ENCODE measurements at places on chromosomes 5 and 9.

GRCh38 chr9:70412832-70413463 lies 1.5 kb downstream of the KLF9 start:
- peak; percentile 76 for DNase-seq

DNA sequence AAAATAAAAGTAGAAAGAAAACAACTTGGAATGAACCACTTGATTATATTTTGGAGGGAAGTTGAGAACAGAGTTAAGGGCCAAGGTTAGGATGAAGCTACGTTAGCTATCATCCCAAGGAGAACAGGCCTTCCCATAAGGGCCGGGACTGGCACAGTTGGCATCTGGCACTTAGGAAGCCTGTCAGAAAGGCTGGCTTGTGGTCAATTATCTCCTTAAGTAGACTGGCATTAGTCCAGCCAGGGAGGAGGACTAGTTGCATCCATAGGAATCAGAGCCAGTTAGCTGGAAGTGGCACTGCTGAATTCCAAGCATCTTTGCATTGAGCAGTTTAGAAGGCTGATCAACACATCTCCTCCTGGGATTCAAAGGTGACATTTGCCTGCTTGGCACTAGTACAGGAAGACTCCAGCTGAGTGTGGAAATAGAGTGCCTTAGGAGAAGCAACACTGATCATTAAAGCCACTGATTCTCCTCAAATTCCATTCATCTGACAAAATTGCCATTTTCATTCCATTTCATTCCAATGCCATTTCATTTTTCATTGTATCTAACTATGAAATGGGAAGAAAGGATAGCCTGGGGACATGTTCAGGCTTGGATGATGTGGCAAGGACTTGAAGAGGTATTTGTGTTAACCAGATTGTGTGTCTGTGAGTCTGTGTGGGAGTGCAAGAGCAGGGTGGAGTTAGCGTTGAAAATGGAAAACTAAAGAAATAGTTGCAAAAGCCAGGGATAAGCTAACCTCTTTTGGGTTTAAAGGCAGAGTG lies 5.5 kb downstream of the FOXB2 start:
- DNase-seq = peak; percentile 30

- no peak for DNase-seq
These were observed 18.6 kb downstream of the MLLT3 start for GRCh38 chr9:20603524-20604268.

DNA sequence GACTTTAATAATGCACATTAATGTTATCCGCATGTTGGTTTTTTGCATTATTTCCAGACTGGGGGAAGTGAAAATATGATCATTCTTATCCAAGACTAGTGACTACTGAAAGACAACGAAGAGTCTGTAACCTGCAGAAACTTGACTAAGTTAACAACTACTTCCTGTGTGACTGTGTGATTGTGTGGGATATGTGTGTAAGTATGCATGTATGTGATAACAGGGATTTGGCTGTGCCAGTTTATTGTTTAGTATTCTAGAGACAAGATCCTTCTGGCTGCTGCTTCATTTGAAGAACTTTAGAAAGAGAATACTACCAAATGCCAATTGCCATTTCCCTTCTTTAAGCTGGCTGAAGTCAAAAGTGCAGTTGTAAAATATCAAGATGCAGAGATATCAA lies 375.7 kb upstream of the PRR16 start:
- DNase-seq = no peak

DNA sequence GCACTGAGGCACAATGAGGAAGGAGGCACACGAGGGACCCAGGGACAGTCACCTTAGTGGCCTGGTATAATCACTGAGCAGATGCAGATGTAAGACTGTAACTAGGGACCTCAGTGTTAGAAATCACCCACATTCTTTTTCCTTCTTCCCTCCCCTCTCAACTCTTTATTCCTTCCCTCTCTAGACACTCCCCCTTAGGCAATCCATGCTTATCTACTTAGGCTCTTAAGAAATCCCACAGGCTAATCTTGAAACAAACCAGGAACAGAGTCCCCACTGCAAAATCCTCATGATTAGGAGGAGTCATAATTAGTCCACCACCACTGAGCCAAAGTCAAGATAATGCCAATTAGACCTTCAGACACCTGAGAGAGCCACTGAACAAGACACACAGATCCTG lies 84.7 kb downstream of the ELAVL2 start:
- no peak for DNase-seq

- no peak for DNase-seq
These were observed 90.4 kb upstream of the CHD1 start for GRCh38 chr5:99019254-99019653.
